ENCODE measurements at places on chromosomes 2 and 18. TPM values are rescaled to one million over a fixed set of nuclear protein-coding genes. Genes with fewer than 3 reads are reported as not detected.

DNA sequence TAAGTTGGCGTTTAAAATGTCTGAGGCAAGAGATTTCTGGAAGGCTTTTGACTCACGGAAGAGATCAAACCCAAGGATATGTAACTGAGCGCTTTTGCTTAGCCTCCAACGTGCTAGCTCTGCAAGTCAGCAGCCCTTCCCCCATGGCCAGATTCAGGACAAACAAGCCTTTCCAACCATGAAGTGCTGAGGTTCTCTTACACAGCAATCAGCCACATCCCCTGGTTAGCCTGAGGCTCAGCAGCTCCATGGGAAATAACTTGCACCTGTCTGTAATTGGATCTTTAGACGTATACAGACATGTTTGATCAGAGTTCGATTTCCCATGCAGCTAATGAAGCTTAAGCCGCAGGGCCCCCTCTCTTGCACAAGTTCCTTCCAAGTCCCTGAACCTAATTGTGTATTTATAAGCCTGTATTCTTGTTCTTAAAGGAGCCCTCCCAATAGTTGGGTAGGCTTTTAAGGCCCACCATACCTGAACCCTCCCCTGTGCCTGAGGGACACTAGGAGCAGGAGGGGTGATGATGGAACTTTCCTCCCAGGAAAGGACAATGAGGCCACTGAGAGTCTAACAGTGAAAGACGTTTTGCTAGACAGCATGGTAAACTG lies 2.1 kb upstream of the TMEM131 start:
- DNase-seq: peak; percentile 15

GRCh38 chr2:43100883-43101662 lies 125.3 kb downstream of the ZFP36L2 start:
- DNase-seq: no peak

DNA sequence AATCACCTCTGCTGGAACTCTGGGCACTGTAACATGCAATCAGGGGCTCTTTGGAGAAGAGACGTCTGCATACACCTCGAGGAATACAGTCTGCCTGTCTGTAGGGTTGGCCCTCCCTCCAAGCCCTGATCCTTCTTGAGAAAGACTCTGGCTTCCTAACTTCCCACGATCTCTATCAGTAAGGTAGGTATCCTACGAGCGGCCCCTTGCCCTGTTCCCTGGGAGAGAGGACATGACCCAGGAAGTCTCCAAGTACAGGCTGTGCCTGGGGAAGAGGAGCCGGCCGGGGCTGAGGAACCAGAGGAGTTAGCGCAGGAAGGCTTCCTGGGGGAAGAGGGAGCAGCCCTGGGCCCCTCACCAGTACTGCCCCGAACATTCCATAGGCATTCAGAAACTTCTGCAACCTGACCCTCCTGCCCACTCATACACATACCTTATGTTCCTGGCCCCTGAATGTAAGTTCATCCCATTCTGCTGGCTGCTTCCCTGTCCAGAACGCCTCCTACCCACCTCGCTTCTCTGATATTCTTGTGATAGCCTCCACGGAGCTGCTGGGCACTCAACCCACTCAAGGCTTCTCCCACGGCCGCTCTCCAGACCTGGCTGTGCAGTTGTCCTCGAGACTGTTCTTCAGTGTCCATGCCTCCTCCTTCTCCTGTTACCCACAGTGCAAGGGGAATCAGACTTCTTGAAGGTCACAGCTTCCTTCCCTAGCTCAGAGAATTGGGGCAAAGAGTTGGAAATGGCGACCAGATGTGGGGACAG lies 116.1 kb downstream of the CYP26B1 start:
- no peak for DNase-seq

- DNase-seq: no peak
These were observed 1.8 kb downstream of the NGEF start for GRCh38 chr2:233011268-233011650.

The PIEZO2 gene
- 51.0 TPM for total RNA-seq

DNA sequence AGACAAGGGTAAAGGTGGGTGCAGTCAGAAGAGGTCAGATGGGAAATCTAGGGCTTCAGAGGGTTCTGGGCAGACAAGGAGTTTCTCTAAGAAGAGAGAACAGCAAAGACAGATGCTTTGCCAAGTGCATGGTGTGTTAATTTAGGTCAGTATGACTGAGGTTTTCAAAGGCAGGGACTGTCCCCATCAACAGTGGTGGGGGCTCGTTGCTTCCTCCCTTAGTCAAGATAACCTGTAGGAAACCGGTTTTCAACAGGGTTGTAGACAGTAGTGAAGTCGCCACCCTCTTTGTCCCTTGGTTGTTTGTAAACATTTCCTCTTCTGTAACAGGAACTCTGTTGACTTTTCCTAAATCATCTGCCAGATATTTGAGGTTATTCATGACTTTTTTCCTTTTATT lies 11.6 kb downstream of the RAB12 start:
- no peak for DNase-seq

DNA sequence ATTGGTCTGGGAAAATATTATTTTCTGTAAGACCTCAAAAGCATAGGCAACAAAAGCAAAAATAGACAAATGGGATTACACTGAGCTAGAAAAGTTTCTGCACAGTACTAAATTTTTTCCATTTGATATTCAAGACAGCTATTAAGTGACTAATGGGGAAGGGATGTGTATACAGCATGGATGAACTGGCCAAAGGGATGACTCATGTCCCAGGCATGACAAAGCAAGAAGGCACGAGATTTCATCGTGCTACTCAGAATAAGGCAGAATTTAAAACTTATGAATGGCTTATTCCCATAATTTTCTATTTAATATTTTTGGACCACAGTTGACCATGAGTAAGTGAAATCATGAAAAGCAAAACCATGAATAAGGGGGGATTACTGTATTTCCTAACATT lies 1250.1 kb upstream of the GYPC start:
- DNase-seq: no peak

DNA sequence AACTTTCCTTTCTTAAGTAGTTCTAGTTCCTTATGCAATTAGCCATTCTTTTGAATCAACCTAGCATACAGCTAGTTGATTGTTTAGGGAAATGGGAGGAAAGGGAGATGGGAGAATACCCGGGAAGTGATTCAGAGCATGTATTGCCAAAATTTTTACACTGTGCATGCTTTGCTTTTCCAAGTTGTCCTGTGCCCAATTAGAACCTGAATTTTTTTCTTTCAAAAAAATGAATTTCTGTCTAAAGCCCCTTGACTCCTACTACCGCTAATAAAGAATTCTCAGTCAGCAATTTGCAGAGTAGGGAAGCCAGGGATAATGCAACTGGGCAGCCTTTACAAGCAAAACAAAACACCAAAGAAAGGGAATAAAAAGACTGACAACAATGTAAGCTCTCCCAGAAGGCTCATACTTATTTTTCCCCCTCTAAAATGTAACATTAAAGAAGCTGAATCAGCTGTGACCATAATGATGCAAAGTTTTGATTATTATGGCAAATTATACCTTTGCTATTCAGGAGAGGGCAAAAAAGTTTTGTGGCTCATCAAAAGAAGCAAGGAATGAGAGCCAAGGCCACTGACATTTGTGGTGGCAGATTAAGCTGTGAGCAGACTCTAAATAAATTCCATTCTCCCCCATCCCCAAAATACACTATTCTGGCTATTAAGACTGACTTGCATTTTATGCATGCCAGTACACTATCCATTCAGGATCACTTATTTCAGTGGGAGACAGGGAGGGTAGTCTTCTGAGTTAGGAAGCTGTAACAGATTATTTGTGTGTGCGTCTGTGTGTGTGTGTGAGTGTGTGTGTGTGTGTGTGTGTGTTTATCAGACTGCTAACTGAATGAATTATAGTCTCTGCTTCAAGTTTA lies 174.3 kb downstream of the ERBB4 start:
- no peak for DNase-seq

DNA sequence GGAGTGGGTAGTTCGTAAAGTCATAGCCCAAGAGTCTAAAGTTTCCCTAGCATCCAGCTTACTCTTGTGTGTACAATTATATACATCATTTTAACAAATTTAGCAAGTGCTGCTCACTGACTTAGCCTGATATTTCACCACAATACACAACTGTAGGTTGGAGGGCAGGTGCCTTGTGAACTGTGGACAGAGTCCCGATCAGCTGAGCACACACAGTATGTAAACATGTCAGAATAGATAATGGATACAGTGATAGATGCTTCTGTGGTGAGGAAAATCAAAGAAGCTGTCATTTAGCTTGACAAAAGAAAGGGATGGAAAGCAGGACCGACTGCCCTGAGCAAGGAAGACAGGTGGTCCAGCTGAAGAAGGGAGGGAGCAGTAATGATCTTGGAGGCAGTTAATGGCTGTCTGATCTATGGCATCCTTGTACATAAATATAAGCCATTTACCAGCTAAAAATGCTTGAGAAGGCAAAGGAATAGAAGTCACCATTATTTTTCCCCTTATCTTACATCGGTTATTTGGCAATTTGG lies 372.8 kb upstream of the UBE2E3 start:
- no peak for DNase-seq

The INPP5D gene
- 7.6 TPM for total RNA-seq

DNA sequence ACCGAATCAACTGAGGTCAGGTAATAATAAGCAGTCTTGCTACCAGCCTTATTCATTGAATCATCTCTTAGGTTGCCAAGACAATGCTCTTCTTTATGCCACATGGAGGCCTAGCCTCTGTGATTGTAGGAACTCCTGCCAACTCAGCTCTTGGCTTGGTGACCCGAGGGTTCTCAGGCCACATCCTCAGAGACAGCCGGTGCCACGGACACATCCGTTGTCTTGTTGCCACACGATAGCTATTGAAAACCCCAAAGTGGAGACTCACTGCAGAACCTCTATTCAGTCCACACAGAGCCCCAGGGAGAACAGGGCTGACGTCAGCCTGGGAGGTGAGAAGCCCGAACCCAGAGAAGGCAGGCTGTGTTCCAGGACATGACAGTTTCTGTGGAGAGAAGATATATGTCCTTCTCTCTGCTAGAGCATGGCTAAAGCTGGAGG lies 53.5 kb upstream of the TGFA start:
- DNase-seq: no peak

The NT5C1B gene
- not detected for total RNA-seq

DNA sequence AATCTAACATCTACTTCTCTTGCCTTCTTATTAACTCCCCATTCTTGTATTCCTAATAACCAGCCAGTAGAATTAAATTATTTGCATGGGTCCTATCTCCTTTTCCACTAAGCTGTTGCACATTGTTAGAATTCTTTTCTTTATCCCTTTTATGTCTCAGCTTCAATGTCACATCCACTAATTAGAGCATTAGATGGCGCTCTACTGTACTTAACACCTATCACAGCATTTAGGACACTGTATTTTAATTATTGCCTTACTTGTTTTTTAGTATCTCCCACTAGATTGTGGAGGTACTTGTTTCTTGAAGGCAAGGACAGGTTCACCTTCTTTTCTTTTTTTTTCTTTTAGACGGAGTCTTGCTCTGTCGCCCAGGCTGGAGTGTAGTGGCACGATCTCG lies 3.8 kb downstream of the LIPT1 start:
- DNase-seq: no peak

GRCh38 chr2:227030789-227031188 lies 133.2 kb downstream of the COL4A4 start:
- DNase-seq: no peak

GRCh38 chr18:21163647-21164547 lies 52.3 kb upstream of the ROCK1 start:
- DNase-seq: no peak

The SPEG gene
- 10.5 TPM for total RNA-seq

GRCh38 chr2:179455824-179456223 lies 191.2 kb upstream of the SESTD1 start:
- no peak for DNase-seq

The FHOD3 gene
- 32.0 TPM for total RNA-seq

GRCh38 chr2:169160926-169161481 lies 91.6 kb downstream of the DHRS9 start:
- DNase-seq: no peak

The CGREF1 gene
- 6.7 TPM for total RNA-seq

- no peak for DNase-seq
These were observed 2.8 kb upstream of the TUBA4B start for GRCh38 chr2:219250049-219250781.

DNA sequence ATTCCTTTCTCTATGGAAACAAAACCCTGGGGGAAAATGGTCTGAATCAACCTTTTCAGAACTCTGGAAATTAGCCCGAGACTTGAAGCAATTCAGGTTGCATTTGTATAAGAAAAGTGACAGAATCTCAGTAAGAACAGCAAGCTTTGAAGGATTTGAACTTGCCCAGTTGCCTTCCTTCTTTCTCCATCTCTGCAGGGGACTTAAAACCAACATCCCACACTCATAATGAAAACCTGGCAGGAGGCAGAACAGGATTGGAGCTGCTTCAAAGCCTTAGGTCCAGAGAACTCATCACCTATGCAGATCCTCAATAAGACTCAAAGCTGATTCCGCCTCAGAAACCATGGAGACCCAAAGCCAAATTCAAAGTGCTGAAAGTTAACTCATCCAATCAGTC lies 790.5 kb upstream of the ID2 start:
- DNase-seq: no peak

GRCh38 chr18:74040008-74040407 lies 107.6 kb downstream of the FBXO15 start:
- DNase-seq: no peak

DNA sequence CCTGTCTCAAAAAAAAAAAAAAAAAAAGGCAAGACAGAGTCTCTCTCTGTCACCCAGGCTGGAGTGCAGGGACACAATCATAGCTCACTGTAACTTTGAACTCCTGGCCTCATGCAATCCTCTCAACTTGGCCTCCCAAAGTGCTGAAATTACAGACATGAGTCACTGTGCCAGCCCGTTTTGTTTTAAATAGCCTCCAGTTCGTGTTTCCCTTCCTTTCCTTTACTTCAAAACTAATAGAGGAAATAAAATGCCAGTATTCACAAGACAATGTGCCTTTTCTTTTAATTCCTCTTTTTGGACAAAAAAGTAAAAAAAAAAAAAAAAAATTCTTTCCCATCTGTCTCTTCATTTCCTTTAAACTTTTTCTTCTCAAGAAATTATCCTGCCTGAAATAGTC lies 54.5 kb upstream of the ACMSD start:
- DNase-seq: no peak

The ARHGEF4 gene
- total RNA-seq: 19.9 TPM

- DNase-seq: no peak
These were observed 165.2 kb upstream of the KLF7 start for GRCh38 chr2:207330912-207331311.

The SLC5A6 gene
- total RNA-seq: 23.0 TPM

- no peak for DNase-seq
These were observed 5.8 kb upstream of the GATA6 start for GRCh38 chr18:22163416-22164161.

The CHST9 gene
- 0.39 TPM for total RNA-seq

The ALK gene
- 0.10 TPM for total RNA-seq

- no peak for DNase-seq
These were observed 526 bp downstream of the CHN1 start for GRCh38 chr2:175004730-175004979.

DNA sequence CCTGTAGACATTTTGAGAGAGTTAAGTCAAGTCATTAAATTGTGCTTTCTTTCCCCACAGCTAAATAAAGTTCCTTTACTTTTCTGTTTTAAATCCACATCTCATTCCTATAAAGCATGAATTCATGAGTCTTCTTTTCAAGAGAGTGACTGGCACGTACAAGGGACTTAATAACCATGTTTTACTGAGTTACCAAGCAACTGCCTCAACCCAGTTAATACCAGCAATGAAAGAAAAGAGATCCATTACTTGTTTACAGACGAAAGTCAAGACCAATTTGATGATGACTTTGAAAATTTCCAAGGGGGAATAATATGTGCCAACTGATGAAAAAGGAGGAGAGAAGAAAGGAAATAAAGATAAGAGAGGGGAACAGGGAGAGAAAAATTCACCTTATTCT lies 1082.5 kb upstream of the GYPC start:
- no peak for DNase-seq

- DNase-seq: no peak
These were observed 518.3 kb upstream of the PIK3C3 start for GRCh38 chr18:41436772-41437171.

GRCh38 chr18:70659036-70659925 lies 370.4 kb downstream of the SOCS6 start:
- no peak for DNase-seq

Data from skin of body (tissue), 3 donors.